ENCODE measurements at places on chromosomes 11 and 22.

DNA sequence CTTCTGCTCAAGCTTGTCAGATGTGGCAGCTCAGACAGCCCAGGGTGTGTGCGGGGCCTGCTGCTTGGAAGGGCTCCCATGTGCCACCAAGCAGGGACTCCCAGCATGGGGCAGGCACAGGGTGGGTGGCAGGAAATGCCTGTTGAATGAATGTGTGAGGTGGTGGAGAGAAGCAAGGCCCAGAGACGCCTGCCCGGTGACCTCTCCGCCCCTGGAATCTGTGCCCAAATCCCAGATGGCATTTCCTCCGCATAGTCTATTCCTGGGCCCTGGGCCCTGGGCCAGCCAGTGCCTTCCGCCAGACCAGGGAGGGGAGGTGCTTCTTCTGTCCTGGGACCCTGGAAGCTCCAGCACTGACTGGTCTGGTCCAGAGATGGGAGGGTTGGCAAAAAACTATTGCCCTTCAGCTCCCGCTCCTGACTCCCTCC lies 3.7 kb downstream of the CST6 start:
- no peak for DNase-seq

DNA sequence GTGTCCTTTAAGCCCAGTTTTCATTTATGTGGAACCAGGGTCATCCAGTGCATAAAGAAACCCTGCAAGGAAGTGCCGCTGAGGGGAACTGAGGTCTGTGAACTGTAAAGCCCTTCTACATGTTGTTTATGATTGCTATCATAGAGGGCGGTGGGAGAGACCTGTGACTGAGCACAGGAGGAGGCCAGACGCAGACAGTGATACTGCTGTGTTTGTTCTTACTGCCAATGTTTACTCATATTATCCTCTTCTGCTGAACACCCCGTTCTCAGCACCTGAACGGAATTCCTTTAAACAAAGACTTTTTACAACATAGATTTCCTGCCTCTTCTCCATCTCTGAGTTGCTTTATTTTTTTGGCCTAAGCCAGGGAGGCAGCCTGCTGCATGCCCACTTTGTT lies 967 bp upstream of the GALNT18 start:
- DNase-seq, result no peak

- no peak for DNase-seq
Measured at GRCh38 chr11:32440916-32441315, 5.6 kb upstream of the WT1 start.

- no peak for DNase-seq
Measured at GRCh38 chr11:57354699-57355098, 16.5 kb downstream of the P2RX3 start.

GRCh38 chr11:128500493-128500892 lies 86.9 kb downstream of the ETS1 start:
- no peak for DNase-seq

GRCh38 chr11:75577207-75577606 lies 15.2 kb downstream of the SERPINH1 start:
- DNase-seq, result no peak

All from NCI-H526 treated with DMSO at 0.1 percent for 48 hours (cell line).